Stomach (tissue), 19 donors: ENCODE measurements at places on chromosomes 7 and 10.

GRCh38 chr10:102234888-102235597, 6.3 kb downstream of the PITX3 start:
- no peak for DNase-seq

GRCh38 chr10:69885379-69886013, 83.8 kb downstream of the COL13A1 start:
- DNase-seq, result peak; percentile 40

- no peak for DNase-seq
Observed at GRCh38 chr10:90130321-90131086, 429.1 kb downstream of the KIF20B start.

DNA sequence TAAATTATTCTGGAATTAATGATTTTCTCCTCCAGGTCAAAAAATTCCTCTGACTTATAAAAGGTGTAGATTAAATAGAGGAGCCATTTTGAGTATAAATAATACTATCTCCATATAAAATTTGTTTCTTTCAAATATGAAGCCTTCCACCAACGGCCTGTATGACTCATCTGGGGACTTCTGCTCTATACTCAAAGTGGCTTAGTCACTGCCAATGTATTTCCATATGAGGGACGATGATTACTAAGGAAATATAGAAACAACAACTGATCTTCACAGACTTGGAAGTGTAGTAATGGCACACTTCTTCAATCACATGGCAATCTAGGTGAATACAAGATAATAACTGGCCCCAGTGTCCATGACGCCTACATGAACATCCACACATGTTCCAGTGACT, 335.6 kb upstream of the HGF start:
- DNase-seq, result no peak

GRCh38 chr7:127791446-127792189, 139.6 kb downstream of the SND1 start:
- DNase-seq, result no peak

GRCh38 chr10:122553341-122553740, 7.2 kb upstream of the DMBT1 start:
- no peak for DNase-seq

- peak; percentile 36 for DNase-seq
Observed at GRCh38 chr10:68348265-68348741, 15.6 kb upstream of the PBLD start.

DNA sequence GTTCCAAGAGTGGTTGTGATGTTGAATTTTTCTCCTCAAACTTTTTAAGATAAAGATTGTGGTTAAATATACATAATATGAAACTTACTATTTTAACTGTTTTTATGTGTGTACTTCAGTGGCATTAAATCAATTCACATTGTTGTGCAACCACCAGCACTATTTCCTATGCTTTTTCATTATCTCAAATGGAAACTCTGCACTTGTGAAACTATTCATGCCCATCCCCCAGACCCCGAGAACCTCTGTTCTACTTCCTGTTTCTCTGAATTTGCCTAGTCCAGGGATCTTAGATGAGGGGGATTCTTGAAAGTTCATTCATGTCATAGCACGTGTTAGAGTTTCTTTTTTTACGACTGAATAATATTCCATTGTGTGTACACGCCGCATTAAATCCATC, 67.0 kb downstream of the WDR37 start:
- DNase-seq, result no peak

- peak; percentile 63 for DNase-seq
Observed at GRCh38 chr7:141702047-141702567, at the start of gene DENND11. Gene DENND11 (minus strand): TSS chr7:141702166. CDS start chr7:141702153, 13 bp downstream.

GRCh38 chr7:27097686-27098577, 2.1 kb upstream of the HOXA1 start:
- DNase-seq, result peak; percentile 62

- DNase-seq, result peak; percentile 42
Observed at GRCh38 chr10:11242443-11243387, 225.0 kb downstream of the CELF2 start.

DNA sequence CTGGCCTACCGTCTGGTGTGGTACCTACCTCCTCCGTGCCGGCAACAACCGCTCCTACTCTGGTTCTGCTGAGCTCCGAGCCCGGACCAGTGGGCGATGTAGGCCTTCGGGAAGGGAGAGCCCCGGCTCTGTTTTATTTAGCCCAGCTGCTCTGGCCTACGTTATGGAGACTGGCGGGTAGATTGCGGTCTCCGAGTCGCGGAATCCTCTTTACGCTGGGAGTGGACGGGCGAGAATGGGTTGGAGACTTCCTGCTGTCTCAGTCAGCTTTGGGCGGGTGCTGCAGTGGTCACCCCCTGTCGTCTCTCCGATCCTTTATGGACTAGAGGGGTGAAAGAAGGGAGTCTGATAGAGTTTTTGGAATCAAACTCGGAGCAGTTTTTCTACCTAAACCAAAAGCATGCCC, 406 bp downstream of the CBLL1 start:
- DNase-seq, result no peak

- no peak for DNase-seq
Observed at GRCh38 chr7:28733035-28733434, 225.1 kb downstream of the TRIL start.

DNA sequence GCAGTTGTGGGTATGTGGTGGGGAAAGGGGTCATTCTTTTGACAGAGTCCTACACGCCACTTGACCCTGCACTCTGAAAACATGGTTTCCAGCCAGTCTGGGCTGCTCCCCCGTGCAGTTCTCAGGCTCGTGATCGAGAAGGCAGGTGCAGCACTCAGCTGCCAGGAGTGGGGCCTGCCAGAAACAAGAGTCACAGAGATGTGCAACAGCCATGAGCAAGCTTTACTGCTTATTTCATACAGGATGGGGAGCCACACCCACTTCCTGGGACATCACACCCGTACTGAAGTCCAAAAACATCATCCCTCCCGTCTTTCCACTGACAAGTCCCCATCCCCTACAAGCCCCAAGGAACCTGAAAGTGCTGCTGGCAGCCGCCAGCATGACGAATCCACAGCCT, 9.3 kb downstream of the ATG9B start:
- no peak for DNase-seq

DNA sequence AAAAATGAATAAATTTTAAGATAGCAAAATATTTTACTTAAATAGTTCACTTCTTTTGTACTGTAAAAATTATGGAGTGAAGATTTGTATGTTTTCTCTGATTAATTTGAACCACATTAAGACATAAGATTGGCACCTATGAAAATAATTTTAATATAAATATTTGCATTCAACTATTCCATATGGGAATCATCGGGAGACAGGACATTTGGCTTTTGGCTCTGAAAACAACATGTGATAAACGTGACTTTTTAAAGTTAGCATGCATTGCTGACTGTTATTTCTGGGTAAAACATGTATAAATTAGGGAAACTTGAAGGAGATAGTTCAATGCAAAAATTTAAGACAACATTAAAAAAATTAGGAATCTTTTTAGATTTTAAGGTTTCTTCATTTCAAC, 117.2 kb downstream of the SEMA3E start:
- no peak for DNase-seq

- no peak for DNase-seq
Observed at GRCh38 chr10:7042000-7042399, 368.8 kb downstream of the SFMBT2 start.

DNA sequence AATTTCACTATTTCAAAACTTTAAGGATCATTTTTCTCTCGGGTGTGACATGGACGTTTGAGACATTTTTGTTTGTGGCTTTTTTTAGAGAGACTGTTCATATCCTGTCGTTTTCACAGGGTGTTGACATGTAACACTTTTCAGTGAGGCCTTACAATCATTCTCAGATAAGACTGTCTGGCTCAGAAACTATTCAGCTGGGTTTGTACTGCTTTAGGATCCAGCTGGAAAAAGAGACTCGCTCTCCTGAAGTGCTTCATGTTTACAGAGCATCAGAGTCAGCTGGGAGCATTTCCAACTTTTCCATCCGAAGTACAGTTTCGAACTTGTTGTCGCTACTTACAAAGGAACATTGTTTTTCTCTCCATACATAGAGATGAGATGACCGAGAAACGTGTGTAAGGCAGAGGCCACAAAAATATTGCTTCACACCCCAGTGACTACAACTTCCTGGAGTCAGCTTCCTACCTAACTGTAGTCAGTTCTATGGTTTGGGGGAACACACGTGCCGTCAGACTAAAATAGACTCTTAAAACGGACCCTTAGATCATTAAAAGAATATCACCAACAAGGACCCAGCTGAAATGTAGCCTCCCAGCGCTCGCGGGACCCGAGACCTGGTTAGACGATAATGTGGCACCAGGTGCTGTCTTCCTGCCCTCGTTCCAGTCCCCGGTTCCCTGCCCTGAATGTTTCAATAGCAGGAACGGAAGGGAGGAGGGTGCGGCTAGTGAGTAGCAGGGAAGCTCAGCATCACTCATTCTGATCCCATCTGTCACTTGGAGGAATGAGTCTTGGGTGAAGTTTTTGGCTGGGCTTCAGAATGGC, 78.0 kb downstream of the MKI67 start:
- DNase-seq, result peak; percentile 72

GRCh38 chr10:68099736-68100135, 9.6 kb upstream of the MYPN start:
- DNase-seq, result no peak

DNA sequence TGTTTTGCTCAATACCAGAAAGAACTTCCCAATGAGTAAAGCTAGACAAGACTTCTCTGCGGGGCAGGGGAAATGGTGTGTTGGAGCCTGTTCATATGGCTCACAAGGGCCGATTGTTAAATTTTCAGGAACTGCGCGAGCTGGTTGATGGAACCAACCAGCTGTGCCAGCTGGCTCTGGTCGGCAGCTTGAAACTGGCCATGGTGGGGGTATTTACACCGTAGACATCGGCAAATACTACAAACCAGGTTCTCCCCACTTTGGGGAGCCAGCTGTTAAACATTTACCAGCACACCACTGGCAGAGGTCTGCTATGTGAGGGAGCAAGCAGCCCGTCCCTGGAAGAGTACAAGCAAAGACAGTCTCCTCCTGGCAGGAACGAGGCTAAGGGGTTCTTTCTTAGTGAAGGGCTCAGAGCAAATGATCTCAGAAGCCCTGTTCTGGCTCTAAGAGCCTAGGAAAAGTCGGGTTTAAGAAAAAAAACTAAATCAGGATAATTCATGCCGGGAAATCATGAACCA, 8.8 kb upstream of the ZMIZ1 start:
- peak; percentile 72 for DNase-seq

GRCh38 chr10:88209837-88210561, 346.6 kb downstream of the PTEN start:
- DNase-seq, result no peak

DNA sequence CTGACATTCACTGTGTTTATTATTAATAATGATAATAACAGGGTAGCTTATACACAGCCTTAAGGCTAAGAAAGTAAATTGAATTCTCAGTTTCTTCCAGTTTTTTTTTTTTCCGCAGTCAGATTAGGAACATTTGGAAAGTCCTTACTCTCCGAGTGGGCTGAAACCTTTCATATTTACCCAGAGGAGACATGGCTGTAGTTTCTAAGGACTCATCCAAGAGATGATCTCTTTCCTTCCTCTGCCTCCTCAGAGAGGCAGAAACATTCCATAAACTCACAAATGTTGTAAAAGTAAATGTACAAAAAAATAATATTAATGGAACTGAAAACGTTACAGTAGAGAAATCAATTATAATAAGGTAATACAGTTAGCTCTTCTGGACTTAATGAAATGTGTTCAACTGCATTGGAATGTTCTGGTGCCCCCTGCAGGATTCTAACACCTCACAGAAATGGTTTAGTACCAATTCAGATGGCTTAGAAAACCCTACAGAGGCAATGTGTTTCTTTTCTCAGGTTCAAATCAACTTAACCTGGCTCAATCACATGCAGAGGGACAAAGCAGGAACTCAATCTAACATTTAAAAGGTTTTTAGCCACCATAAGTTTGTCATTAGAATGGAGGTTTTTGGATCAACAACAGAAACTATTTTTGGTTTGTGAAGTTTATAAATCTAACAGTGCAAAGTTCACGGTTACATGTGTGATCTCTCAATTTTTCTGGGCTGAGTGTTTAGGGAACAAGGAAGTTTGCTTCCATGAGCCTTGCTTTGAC, 71.7 kb downstream of the ICA1 start:
- peak; percentile 83 for DNase-seq

DNA sequence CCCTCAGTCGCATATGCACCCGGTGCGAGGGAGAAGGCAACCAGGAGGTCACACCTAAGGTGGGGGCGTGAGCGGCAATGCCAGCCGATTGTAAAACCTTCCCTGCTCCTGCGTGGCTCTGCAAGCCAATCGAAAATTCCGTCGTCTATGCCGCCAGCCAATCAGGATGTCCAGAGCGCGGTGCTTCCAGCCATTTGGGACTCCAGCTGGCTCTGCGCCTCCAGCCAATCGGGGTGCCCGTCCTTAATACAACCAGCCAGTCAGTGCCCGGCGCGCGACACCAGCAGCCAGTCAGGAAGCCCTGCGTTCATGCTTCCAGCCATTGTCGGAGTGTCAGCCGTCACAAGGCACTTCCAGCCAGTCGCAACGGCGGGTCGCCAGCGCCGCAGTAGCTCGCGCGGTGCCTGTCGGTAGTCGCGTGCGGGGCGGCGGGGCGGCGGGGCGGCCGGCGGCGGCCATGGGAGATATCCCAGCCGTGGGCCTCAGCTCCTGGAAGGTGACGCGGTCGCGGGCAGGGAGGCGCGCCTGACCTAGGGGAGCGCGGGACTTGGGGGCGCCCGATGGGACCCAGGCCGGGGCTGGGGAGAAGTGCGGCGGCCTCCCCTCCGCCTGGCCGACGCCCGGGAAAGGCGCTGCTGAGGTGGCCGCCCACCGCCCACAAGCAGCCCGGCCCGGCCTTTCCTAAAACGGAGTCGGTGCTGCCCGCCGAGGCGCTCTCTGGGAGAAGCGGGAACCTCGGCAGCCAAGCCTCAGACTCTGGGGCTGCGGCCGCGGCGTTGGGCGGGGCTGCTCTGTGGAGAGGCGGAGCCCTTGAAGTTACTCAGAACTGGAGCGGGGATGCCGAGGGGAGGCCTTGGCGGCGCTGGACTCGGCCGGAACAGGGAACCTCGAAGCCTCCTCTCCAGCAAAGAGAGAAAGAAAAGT, at the start of gene AKR1E2:
TSS of gene AKR1E2 (plus strand) at position 340 of the 924 bp plus-strand sequence. CDS start at position 458, 118 bp downstream.
- DNase-seq, result peak; percentile 95

DNA sequence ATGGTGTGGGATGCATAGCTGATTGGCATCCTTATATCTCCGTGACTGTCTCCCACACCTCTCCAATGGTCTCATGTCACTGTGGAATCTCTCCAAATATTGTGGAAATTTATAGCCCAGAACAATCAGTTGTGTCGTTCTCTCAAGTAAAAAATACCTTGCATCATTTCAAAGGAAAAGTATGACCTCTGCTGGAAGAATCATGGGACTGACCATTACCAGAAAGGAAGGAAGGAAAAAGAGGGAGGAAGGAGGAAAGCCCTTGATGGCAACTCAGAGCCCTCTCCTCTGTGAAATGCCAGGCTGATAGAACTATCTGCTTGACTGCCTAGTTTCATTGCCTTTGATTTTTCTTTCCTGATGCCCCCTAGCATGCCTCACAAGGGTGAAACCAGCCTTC, 76.3 kb downstream of the FOXI2 start:
- peak; percentile 21 for DNase-seq

GRCh38 chr7:95684505-95684904, 87.8 kb upstream of the DYNC1I1 start:
- DNase-seq, result no peak

- DNase-seq, result no peak
Observed at GRCh38 chr10:111037858-111038257, 39.0 kb upstream of the ADRA2A start.

GRCh38 chr10:35236739-35237138, 99.6 kb upstream of the CCNY start:
- peak; percentile 58 for DNase-seq
